Sciatic nerve (tissue), 2 donors: ENCODE measurements at places on chromosomes 2 and 18. TPM values are rescaled to one million over a fixed set of nuclear protein-coding genes. Genes with fewer than 3 reads are reported as not detected.
A peak's percentile ranks its signal among the peaks of the same experiment; 100 is the strongest.

DNA sequence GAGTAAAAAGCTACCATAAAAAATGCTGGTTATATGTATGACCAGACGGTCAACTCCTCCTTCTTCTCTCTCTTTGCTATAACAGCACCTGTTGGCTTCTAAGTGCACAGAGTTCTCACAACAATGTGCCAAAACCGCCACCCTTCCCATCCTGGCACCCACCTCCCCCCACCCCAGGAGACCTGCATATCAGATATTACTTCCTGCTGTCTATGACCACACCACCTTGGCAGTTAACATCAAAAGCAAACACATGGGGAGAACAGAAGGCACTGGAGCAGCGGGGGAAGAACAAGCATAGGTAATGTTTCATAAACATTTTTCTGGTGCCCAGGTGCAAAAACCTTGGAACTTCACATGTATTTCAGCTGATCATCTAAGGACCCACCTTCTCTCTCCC lies 15.5 kb downstream of the SPRED2 start:
- no peak for DNase-seq

PTPN4 gene
- total RNA-seq, result 37.7 TPM

GRCh38 chr2:172084645-172085459 lies 455 bp upstream of the DLX1 start:
- DNase-seq, result peak; percentile 80

DNA sequence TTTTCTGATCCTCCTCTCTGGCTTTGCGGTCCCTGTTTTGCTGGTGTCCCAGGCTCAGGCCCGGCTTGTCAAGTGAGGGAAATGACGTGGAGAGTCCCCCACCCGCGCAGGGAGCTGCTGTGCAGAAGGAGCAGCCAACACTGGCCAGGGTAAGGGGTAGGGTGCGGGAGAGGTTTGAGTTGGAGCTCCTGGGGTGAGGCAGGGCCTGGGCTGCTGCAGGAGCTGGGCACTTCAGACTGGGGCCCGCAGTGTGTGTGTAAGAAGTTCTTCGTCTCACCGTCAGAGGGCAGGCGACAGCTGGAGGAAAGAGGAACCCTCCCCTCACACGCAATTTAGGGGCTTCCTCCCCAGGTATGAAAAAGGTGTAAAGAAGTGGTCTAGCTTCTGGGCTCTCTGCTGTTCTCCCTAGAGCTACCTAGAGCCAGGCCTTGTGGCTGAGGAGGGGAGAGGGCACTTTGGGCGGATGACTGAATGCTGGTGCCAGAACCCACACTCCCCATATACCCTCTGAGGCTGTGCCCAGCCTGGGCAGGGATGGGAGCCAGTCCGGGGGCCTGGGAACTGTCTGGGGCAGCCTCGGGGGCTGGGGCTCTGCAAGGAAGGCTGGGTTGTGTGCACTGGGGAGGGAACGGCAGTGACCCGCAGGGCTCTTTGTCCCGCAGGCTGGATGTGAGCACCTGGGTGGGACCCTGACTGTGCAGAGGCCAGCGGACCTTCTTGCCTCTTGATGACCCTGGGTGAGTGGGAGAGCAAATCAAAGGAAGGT lies 11.8 kb downstream of the CELF4 start:
- DNase-seq, result no peak

- DNase-seq, result no peak
These were observed 623.0 kb downstream of the NRXN1 start for GRCh38 chr2:50408936-50409335.

RELCH gene
- 39.9 TPM for total RNA-seq

KIF1A gene
- 123 TPM for total RNA-seq

DNA sequence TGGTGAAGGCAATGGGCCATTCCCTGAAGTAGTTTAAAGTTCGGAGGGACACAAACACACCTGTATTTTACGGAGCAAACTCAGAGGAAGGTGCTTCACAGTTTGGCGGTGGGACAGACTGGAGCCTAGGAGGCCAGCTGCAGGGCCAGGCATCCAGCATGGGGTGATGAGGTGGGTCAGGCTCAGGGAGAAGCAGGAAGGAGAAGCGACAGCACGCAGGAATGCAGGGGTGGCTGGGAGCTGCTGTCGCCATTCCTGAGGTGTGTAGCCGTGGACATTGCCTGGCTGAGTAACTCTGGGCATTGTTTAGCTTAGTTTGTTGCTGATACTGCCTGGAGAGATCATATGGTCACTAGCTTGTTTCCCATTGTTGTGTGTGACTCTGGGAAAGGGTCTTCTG lies 35.8 kb upstream of the METTL21A start:
- no peak for DNase-seq

GRCh38 chr2:60948926-60949579 lies 67.7 kb downstream of the REL start:
- DNase-seq, result no peak

DNA sequence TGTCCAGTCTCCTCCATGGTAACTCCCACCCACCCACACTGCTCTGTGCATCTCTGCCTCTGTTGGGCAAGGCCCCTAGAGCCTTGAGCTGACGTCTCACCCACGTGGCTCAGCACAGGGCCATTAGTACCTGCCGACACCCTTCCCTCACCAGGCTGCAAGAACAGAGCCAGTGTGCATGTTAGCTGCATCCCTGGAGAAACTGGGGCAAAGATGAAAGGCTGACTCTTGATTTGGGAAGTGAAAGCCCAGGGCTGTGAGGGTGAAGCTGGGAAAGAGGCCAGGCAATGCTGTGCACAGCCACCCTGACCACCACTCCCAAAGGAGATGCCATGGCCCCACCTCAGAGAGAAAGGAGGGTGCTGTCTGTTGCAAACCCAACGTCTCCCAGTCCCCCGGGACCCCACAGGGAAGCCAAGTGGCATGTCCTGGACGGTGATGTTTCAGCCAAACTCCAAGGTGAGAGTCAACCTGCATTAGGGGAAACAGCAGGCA lies 20.0 kb upstream of the HPCAL1 start:
- DNase-seq, result no peak

GRCh38 chr18:62165583-62165982 lies 21.3 kb downstream of the PIGN start:
- DNase-seq, result no peak

CCL20 gene
- total RNA-seq, result 0.76 TPM

DNA sequence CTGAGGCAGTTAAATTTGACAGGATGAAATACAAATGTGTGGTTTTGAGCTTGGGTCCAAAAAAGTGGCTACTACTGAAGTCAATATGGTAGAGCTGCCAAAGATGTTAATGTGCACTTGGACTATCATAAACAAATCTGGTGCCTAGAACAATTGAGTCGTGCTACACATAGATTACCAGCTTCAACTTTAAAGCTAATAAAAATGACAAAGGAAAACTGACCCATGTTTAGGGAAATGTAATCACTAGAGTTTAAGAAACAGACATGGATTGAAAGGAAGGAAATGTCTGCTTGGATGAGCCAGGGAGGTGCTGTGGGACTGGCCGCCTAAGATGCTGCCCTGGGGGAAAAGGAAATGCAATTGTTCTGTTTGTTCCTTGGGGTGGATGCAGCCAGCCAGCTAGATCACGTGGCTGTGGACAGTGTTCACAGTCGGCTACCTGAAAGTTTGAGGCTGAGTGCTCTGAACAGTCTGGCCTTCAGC lies 36.6 kb downstream of the CYB5A start:
- DNase-seq, result no peak

TCF23 gene
- total RNA-seq, result not detected

- DNase-seq, result no peak
These were observed 593.9 kb upstream of the NETO1 start for GRCh38 chr18:73461780-73462059.

PSMA8 gene
- total RNA-seq, result not detected

MEIS1 gene
- 18.0 TPM for total RNA-seq

IL37 gene
- not detected for total RNA-seq

- no peak for DNase-seq
These were observed 1.9 kb downstream of the DUSP2 start for GRCh38 chr2:96143231-96143847.

DNA sequence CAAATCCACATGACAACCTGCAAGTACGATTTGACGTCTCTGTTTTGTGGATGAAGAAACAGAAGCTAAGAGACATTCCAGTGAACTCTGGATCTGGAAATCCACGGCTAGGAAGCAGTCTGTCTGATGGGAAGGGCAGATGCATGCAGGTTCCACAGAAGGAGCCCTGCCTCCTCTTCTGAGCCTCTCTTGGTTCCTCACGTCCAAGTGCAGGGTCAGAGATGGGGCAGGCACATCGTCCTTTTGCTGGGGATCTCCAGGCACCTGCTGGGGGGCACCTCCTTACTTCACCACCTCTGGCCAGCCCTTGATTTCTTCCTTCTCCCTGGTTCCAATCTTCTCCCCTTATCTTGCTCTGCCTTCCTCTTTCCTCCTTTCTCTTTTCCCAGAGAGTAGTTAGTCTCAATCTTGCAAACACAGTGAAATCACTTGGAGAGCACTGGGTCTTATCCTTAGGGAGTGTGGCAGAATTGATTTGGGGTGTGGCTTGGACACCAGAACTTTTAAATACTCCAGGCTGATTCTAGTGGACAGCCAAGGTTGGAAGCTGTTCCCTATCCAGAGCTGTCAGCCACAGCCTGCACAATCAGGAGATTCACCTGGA lies 137.8 kb downstream of the BCL2 start:
- no peak for DNase-seq

- DNase-seq, result no peak
These were observed 1779.7 kb upstream of the CELF4 start for GRCh38 chr18:39345321-39345720.

DNA sequence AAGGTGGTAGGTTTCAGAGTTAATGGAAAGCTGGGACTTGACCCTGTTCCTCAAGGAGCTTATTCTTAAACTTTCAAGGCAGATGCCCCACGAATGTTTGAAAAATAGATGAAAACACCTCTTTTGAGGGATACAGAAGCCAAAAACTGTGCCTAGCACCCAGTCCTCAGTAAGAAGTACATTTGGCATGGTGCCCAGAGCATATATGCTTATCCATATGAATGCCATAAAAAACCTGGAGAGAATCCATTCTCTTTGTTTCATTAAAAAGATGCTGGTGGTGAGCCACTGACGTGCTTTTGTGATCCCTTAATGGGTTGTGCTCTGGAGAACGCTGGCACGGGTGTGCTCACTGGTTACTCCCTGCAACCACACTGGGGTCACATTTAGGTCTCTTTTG lies 69.0 kb downstream of the IL1R2 start:
- no peak for DNase-seq

DNA sequence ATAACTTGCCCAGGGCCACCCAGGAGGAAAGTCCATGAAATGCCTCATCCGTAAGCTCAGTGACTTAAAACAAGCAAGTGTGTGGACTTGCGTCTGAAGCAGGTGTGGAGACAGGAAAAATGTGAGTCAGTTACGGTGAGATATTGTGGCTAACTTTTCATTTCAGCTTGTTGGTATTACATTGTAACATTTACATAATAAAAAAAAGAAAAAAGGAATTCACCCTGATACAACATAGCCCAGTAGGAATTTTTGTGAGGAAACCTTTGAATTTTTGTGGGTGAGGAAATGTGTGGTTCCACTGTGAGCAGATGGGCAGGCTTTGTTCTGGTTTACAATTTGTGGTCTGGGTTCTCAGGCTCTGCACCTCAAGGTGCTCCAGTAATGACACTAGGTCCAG lies 33.7 kb upstream of the LYPD6B start:
- DNase-seq, result no peak

- no peak for DNase-seq
These were observed 35.5 kb upstream of the KIDINS220 start for GRCh38 chr2:8872821-8873432.

GRCh38 chr18:44818668-44819403 lies 138.1 kb downstream of the SETBP1 start:
- DNase-seq, result no peak

GRCh38 chr2:101520246-101520645 lies 45.3 kb upstream of the RFX8 start:
- DNase-seq, result no peak

- no peak for DNase-seq
These were observed 62.1 kb downstream of the HNMT start for GRCh38 chr2:138026111-138027020.

DNA sequence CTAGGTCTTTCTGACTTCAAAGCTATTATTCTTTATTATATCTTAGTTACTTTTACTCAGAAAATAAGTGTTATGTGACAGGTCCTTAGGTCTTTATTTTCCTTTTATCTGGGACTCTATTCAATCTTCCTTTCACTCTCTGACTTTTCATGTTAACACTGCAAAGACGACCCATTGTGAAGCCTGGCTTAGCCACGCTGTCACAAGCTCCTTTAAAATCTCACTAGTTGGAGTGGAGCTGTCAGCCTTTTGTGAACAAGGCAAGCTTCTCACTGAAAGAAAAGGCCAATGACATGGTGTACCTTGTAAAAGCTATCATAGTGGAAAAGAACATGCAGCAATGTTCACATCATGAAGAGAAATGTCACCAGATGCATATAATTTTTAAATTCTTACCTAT lies 1130.7 kb upstream of the FAM98A start:
- DNase-seq, result no peak

DNA sequence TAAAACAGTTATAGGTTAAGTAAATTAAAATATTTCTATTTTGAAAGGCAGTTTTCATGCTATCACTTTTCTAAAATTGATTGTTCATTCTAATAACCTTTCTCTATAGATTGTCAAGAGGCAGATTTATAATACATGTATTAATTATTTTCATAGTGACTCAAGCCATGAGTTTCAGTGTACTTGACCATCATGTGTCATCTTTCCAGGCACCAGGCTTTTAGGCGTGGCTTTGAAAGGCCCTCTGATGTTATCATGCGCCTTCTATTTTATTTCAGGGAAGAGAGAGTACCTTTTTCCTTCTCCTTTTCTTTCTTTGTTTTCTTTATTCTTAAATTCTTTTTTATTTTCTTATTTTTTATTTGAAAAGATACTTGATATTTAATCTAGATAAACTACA lies 128.3 kb upstream of the ETAA1 start:
- no peak for DNase-seq

GRCh38 chr2:138713504-138713903 lies 66.7 kb downstream of the NXPH2 start:
- DNase-seq, result no peak

DNA sequence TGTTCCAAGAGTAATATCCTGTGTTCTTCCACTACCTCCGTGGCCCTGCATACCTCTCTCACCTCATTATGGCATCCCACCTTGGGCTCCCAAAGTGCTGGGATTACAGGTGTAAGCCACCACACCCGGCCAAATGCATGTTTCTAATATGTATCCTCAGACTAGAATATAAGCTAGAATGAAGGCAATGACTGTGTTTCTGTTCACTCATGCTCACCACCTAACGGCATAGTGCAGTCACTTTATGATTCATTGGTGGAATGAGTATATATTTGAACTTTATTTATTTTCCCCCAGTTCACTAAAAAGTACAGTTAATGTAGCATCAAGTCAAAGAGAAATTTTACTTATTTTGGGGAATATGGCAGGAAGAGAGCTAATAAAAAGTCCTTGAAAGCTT lies 11.3 kb downstream of the PIGN start:
- DNase-seq, result no peak

CD302 gene
- total RNA-seq, result 47.1 TPM

GRCh38 chr2:109392816-109393661 lies 220.7 kb downstream of the SEPTIN10 start:
- DNase-seq, result no peak

- no peak for DNase-seq
These were observed 864.0 kb upstream of the ZEB2 start for GRCh38 chr2:145383961-145384360.

HOXD4 gene
- total RNA-seq, result 6.8 TPM
